Endodermal cell (in vitro differentiated cells): ENCODE measurements at places on chromosomes 12 and 14. TPM values are rescaled to one million over a fixed set of nuclear protein-coding genes. Genes with fewer than 3 reads are reported as not detected.

- no peak overlapping the region for H3K4me3 ChIP-seq
- H3K36me3 ChIP-seq: no peaks in the 10 kb centered on the region
- H3K27me3 ChIP-seq: no peaks in the 10 kb centered on the region
- no peaks in the 10 kb centered on the region for H3K4me1 ChIP-seq
- H3K27ac ChIP-seq: no peak overlapping the region
These were observed 216.0 kb upstream of the SFSWAP start for GRCh38 chr12:131494741-131495524.

GRCh38 chr14:69318901-69319475, 59.0 kb downstream of the GALNT16 start:
- H3K27ac ChIP-seq: no peak overlapping the region
- H3K4me1 ChIP-seq: no peaks in the 10 kb centered on the region
- H3K4me3 ChIP-seq: no peak overlapping the region
- H3K36me3 ChIP-seq: no peaks in the 10 kb centered on the region
- DNase-seq: no peak

DNA sequence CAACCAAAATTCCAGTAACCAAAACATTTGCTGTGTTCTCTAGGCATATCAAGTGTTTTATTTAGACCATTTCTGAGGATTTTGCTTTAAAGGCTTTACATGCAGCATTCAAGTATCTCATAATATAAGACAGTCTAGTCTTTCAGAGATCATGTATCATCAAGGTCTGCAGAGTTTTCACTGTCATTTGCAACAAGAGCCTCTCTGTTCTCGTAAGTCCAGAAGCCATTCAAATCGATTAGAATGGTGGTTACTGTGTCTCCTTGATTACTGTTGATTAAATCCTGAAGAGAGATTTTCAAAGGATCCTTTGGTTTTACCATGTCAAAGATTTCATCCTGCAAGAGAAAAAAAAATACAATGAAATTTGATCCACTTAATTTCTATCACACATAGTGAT, 36.3 kb downstream of the PPP2R3C start:
- DNase-seq: no peak
- peak overlapping the region; percentile 21 for H3K27ac ChIP-seq
- H3K4me1 ChIP-seq: no peaks in the 10 kb centered on the region
- H3K27me3 ChIP-seq: no peaks in the 10 kb centered on the region
- peaks cover 70% of the 10 kb centered on the region for H3K36me3 ChIP-seq

GRCh38 chr12:78793491-78793890, 71.1 kb upstream of the SYT1 start:
- no peak overlapping the region for H3K4me3 ChIP-seq
- H3K27me3 ChIP-seq: no peaks in the 10 kb centered on the region
- no peak for DNase-seq
- H3K4me1 ChIP-seq: no peaks in the 10 kb centered on the region
- H3K36me3 ChIP-seq: no peaks in the 10 kb centered on the region

DNA sequence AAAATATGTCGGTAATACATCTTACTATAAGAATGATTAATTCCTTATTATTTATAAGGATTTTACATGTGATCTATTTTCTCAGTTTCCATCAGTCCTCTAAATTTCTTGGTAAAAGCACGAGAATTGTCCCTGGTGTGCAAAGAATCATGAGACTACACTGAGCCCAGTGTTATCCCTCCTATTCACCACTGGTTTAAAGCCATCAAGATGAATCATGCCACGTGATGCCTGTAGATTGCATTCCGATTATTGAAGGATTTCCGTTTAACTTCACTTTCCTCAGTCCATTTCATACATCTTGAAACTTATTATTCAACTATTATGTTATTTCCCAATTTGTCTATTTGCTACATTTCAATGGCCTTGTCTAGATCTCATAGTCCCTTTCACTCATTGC, 601.9 kb downstream of the GALC start:
- no peaks in the 10 kb centered on the region for H3K27me3 ChIP-seq
- no peak overlapping the region for H3K27ac ChIP-seq
- no peaks in the 10 kb centered on the region for H3K4me1 ChIP-seq
- no peak overlapping the region for H3K4me3 ChIP-seq
- DNase-seq: no peak

The NXPH4 gene
- 1.1 and 1.3 TPM in 2 replicates for total RNA-seq

GRCh38 chr12:102685172-102685571, 204.8 kb upstream of the IGF1 start:
- H3K36me3 ChIP-seq: no peaks in the 10 kb centered on the region
- no peak for DNase-seq
- H3K4me3 ChIP-seq: no peak overlapping the region
- peaks cover 11% of the 10 kb centered on the region for H3K27me3 ChIP-seq
- no peak overlapping the region for H3K27ac ChIP-seq
- H3K4me1 ChIP-seq: no peaks in the 10 kb centered on the region

The ERP29 gene
- total RNA-seq: 152 to 162 TPM (median 156 TPM) in 3 replicates

DNA sequence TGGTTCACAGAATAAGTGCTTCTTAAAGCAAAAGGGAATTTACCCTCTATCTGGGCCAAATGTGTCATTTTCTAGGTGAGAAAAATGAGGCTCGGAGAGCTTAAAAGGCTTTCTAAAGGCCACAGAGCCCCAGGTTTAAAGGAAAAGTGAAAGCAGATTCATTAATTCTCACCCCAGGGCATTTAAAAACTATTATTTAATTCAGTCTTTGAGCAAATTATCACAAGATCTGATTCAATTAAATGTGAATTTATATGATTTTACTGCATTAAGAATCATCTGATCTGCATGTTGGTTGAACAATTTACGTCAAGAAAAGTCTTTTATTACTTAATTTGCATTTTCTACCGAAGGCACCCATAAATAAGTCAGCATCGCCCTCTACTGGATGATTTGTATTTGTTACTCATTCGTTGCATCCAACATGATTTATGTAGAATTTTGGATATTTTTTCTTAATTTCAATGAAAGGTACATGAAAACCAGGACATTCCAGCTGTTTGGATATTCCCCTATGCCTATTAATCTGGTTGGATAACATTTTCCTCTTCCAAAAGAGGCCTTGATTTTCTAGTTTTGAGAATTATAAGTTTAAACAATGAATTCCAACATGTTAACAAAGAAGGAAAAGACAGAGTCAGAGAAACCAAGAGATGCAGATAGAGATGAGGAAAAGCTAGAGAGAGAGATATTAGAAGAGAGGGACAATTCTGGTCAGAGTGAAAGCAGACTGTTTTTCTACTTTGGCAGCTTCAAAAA, 19.1 kb upstream of the DHRS7 start:
- no peak overlapping the region for H3K27ac ChIP-seq
- no peaks in the 10 kb centered on the region for H3K36me3 ChIP-seq
- no peaks in the 10 kb centered on the region for H3K27me3 ChIP-seq
- no peaks in the 10 kb centered on the region for H3K4me1 ChIP-seq
- H3K4me3 ChIP-seq: no peak overlapping the region
- no peak for DNase-seq

DNA sequence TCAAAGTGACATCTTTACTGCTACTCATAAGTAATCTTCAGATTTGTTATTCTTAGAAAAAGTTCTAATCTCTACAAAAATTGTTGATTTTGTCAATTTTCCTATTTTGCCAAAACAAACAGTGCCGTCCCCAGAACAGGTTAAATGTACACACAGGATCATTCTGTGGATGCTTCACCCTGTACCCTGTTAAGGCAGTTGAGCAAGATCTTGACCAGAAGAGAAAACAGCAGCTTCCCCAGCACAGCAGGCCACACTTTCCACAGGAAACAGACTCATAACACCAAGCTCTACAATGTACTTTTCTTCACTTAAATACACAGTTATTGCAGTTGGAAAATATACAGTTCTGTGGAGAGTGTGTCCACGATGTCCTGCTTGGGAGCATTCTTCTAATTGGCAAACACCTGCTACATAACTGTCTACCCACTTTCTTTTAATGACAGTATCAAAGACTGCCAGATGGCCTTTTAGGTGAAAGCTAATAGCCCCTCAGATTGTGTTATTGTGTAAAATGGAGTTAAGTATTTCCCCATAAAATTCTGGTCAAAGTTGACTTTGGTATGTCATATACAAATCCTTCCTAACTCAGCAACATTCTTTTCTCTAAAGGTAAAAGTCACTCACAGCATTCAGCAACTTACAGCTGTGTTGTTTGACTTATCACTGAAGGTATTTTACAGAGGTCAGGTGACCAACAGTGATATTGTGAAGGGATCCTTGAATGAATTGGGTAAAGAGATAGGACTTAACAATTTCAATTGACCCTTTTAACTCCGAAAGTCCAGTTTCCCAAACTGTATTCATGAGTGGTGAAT, 77.0 kb downstream of the SEC23A start:
- H3K27me3 ChIP-seq: no peaks in the 10 kb centered on the region
- H3K36me3 ChIP-seq: peaks cover 41% of the 10 kb centered on the region
- DNase-seq: no peak
- H3K4me3 ChIP-seq: no peak overlapping the region
- no peak overlapping the region for H3K27ac ChIP-seq

The C14orf180 gene
- total RNA-seq: not detected in 2 replicates
